ENCODE measurements at places on chromosomes 3 and 15.

GRCh38 chr3:115825046-115825445 is 201.7 kb downstream of the GAP43 start:
- no peak for DNase-seq

DNA sequence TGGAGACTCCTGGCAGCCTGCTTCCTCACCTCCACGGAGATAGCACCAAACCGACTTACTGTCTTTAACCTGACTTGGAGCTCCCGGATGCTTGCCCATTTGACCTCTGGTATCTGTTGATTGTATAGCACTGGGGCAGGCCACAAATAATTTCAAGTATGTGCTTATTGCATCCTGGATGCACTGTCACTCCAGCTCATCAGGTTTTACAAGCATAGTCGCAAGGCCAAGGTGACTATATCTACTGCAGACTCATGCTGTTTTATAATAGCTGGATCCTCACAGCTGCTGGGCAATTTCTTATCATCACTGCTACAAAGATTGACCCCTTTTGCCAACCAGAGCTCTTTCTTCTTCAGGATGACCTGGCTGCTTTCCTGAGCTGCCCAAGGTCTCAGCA is 45.6 kb downstream of the PEX5L start:
- DNase-seq: no peak

GRCh38 chr3:13300546-13301285 is 119.4 kb downstream of the NUP210 start:
- no peak for DNase-seq

GRCh38 chr3:39809995-39810595 is 686 bp downstream of the MYRIP start:
- DNase-seq: no peak

GRCh38 chr15:51708013-51708412 is 26.7 kb downstream of the SCG3 start:
- no peak for DNase-seq

DNA sequence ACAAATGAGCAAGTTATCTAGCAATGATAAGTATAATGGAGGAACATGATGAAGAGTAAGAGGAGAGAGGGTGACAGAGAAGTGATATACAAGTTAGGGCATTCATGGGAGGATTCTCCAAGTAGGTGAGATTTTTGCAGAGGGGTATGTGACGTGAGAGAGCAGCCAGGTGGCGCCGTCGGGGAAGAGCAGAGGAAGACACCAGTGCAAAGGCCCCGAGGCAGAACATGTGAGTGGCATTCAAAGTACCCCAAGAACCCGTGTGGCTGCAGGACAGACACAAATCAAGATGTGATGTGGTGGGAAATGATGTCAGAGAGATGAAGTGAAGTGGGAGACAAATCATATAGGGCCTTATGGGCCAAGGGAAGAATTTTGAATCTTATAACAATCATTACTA is 81.8 kb upstream of the GRM7 start:
- DNase-seq: no peak

- DNase-seq: no peak
Observed at GRCh38 chr3:113377158-113377557, 64.1 kb downstream of the CFAP44 start.

- DNase-seq: no peak
Observed at GRCh38 chr3:81516042-81516441, 245.4 kb downstream of the GBE1 start.

DNA sequence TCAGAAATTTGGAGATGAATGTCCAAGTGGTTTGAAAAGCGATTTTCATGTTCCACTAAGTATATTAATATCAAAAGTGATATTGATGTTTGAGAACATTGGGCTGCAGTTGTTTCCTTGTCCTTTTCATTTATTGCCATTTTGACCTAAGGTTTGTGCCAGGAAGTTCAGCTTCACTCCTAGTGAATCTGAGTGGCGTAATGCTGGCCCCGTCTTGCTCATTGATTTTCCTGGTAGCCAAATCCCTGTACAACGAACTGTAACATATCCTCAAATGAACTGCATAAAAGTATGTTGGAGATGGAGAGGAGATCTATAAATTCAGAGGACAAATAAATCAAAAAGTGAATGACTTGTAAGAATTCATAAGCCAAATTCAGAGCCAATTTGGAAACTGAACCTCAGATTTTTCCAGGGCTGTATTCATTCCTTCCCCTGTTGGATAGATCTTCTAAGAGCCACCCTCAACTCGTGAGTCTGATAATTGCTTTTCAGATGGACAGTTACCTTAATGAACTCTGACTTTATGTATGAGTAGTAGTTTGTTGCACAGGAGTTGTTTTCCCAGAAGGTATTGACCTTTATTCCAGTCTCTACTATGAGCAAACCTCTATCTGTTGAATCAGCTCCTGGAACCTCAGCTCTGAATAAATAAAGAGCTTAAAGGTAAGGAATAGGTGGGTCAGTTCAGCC is 72.8 kb downstream of the ITPR1 start:
- no peak for DNase-seq

GRCh38 chr3:15781131-15781530 is 16.6 kb downstream of the ANKRD28 start:
- DNase-seq: no peak

- no peak for DNase-seq
Observed at GRCh38 chr15:20271647-20272046, 270.0 kb downstream of the GOLGA6L6 start.

DNA sequence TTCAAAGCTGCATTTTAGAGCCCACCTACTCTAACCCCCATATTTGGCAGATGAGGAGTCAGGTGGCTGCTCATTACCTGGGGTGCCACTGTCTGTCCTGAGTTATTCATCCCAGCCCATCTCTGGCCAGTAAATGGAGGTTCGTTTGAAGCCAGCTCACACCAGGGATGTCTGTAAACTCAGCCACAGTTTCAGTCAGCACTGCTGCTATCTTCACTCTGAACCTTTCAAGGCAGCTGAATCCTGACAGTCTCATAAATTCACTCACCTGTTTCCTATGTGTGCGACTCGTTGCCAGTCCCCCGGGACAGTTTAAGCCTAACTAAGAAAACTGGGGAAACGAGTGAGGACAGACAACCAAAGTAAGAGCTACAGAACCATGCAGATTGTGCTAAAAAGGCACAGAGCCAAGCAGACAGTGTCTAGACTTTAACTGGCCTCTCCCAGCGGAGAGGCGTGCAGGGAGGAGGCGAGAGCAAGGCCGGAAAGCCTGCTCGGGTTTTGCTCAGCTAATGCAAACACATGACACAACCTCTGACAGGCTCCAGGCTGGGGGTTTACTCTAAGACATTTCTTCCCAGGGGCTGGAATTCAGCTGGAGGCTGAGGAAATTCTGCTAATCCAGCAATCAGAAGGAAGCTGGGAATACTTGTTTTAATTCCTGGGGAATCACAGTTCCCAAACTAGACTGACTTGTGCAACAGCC is 12.0 kb downstream of the FSTL1 start:
- DNase-seq: no peak

GRCh38 chr3:94258851-94259250 is 196.0 kb downstream of the NSUN3 start:
- DNase-seq: no peak
